ENCODE measurements at places on chromosomes 12 and 14. TPM values are rescaled to one million over a fixed set of nuclear protein-coding genes. Genes with fewer than 3 reads are reported as not detected.

The SERPINA9 gene
- total RNA-seq: not detected

The SLC6A13 gene
- 0.11 TPM for total RNA-seq

The RD3L gene
- total RNA-seq: not detected

- no peak for DNase-seq
Measured at GRCh38 chr14:75088153-75088552, 18.7 kb downstream of the ZC2HC1C start.

- no peak for DNase-seq
Measured at GRCh38 chr14:73800970-73801515, 50.6 kb upstream of the PTGR2 start.

All from LHCN-M2 (cell line).